ENCODE measurements at places on chromosomes 3 and 15.

GRCh38 chr15:87669846-87670245 is 586.7 kb downstream of the NTRK3 start:
- no peak for DNase-seq

DNA sequence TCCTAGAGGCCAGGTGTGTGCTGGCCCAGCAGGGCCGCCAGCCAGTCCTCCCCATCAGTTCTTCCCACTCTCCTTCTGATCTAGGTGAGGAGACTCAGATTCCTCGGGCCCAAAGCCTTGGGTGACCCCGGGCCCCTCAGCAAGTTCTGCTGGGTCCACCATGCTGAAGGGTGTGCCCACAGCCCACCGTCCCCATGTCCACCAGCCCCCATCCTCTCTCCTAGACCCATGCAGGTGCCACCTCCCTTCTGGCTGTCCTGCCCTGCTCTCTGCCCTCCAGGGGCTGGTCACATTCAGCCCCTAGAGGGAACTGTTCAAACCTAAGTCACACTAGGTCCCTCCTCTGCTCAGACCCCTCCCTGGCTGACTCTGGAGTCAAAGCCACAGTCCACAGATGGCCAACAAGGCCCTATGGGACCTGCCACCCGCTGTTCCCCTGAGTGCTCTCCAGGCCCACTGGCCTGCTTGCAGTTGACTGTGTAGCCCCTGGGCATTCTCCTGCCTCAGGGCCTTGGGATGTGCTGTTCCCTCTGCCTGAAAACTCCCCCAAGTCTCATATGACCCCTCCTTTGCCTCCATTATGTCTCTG is 878 bp upstream of the TLR9 start:
- DNase-seq = no peak

DNA sequence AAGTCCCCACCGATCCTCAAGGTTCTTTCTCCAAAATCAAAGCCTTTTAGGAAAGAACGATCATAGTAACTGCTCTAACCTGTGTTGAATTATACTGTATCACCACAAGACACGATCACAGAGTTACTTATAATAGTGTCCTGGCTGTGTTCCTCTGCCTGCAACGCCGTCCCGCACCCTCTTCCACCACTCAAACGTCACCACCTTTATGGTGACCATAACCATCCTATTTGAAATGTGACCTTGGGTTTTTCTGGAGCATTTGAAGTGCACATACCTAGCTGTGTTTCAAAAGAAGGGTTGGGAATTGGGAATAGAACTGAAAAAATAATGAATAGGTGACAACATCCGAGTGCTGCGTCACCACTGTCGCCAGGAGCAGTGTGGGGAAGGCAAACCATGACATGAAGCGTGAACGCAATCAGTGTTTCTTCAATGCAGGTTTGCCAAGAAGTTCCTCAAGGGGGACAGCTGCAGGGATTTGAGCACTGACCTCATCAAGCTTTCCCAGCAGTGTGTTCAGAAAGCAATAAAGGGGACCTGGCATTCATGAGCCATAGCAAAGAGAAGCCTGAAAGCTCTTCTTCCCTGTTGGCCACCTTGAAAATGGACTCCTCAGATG is 769 bp upstream of the SELENOS start:
- no peak for DNase-seq

GRCh38 chr3:24254649-24255048 is 240.0 kb downstream of the THRB start:
- no peak for DNase-seq

GRCh38 chr15:65058394-65059368 is 9.1 kb downstream of the RASL12 start:
- DNase-seq = no peak

GRCh38 chr3:124941771-124942170 is 7.2 kb upstream of the MUC13 start:
- DNase-seq = no peak

Measured in T47D (cell line).